DMS 273 treated with DMSO at 0.1 percent for 48 hours (cell line): ENCODE measurements at places on chromosomes 7 and 10.

DNA sequence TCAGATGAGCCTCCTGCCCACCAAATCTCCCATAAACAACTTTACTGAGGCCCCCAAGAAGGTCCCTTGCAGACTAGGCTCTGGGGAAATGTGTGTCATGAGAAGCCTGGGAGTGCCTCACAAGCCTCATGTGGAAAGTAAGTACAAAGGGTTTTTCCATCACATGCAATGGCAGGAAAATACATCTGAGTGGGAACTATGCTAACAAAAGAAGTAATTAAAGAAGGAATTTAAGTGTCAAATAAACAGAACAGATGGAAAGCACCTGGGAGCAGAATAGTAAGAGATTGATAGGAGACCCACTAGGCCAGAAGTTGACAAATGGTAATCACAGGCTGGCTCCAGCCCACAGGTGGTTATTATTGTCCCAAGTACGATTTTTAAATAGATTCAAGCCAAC lies 20.5 kb downstream of the GSAP start:
- no peak for DNase-seq

GRCh38 chr10:44008270-44008916 lies 359.7 kb upstream of the ZNF32 start:
- no peak for DNase-seq

DNA sequence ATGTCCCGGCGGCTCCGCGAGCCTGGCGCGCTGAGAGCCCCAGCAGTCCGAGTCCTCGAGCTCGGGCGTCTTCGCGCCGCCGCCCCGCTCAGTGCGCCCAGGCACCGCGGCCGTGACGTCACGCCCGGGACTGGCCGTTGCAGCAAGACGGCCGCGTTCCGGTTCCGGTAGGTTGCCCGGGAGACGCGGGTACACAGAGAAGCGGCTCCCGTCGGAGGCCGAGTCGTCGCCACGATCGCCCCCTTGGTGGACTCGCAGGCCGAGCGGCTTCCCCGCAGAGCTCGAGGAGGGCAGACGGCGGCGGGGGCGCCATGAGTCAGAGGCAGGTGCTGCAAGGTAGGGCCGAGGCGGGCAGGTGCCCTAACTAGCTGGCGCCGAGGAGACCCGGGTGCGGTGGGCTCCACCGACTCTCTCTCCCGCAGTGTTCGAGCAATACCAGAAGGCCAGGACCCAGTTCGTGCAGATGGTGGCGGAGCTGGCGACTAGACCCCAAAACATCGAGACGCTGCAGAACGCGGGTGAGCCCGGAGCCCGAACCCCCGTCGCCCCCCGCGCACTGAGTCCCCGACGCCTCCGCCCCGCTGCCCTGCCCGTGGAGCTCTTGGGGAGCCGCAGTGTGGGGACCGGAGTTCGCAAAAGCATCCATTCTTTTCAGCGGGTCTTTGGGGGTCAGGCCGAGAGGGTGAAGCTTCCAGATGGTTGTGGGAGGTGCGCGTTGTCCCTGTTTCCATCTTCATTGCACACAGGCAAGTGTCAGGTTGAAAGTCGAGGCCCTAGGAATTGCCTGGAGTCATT lies at the start of gene SPAG6:
TSS of gene SPAG6 (plus strand) at position 196 of the 795 bp plus-strand sequence. CDS start at position 312, 116 bp downstream.
- no peak for DNase-seq

- DNase-seq = no peak
Measured at GRCh38 chr7:134654104-134654775, 7.6 kb downstream of the BPGM start.
